CD4-positive, alpha-beta T cell treated with Interleukin-1 beta for 1 hour (primary cell): ENCODE measurements at places on chromosomes 16 and 17.

- no peak for DNase-seq
Observed at GRCh38 chr16:63890081-63890480, 1231.8 kb downstream of the CDH11 start.

- DNase-seq: no peak
Observed at GRCh38 chr17:9986754-9987382, 81.8 kb upstream of the RCVRN start.

DNA sequence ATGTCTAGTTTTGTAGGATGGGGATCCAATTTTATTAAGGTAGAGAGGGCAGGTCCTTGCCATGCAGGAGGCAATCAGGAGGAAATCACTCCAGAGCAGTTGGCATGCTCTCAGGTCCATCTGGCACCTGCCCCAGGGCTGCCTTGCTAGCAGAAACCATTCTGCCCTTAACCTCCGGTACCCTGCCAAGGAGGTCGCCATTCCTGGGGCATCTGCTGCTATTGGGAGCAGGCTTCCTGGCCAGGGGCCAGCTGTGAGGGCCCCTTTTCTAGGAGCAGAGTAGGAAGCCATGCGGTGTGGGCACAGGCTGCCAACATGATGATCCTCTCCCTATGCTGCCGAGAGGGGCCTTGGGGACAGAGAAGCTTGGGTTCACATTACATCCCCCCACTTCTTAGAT is 47.6 kb upstream of the MGAT5B start:
- DNase-seq: no peak

- DNase-seq: no peak
Observed at GRCh38 chr17:17400566-17401184, 76.1 kb upstream of the MED9 start.
